Neural progenitor cell (in vitro differentiated cells): ENCODE measurements at places on chromosomes 11 and 22.

DNA sequence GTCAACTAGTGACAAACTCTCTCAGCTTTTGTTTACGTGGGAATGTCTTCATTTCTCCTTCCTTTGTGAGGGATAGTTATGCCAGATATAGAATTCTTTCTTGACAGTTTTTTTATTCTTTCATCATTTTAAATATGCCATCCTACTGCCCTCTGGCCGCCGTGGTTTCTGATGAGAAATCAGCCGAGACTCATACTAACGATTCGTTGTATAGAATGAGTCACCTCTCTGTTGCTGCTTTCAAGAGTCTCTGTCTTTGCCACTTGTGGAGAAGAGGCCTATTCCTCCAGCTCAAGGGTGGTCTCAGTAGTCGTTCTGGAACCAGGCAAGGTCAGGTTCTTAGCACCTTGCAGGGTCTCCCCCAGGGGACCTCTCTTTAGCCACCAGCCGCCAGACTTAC, 8.0 kb downstream of the MYO7A start:
- no peak for DNase-seq

DNA sequence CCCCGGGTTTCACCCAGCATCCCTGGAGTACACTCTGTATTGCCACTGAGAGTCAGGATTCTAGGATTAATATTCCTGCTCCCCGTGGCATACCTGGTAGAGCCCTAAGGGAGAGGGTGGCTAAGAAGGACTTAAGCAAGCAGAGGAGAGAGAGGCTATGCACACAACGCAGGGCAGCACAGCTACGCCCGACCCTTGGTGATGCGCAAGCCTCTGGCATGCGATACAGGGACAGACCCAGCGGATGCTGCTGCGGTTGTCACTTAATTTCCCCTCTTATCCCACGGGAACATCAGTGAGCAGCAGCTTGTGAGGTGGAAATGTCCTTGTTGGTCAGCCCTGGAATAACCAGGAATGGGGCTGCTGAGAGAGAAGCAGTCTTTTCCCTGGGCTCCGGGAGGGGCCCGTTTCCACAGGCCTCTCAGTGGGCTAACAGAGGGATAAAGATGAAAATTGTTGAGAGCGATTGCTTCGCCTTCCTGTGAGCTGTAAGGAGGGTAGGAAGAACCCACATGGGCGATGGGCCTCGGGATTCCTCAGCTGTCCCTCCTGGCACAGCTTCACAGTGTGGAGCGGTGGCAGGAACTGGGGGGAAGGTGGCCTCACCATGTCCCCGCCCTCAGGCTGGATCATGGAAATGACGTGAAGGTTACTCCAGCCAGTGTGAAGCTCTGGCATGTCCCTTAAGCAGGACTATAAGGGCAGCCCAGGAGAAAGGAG, 48.4 kb upstream of the RAB1B start:
- DNase-seq = no peak

DNA sequence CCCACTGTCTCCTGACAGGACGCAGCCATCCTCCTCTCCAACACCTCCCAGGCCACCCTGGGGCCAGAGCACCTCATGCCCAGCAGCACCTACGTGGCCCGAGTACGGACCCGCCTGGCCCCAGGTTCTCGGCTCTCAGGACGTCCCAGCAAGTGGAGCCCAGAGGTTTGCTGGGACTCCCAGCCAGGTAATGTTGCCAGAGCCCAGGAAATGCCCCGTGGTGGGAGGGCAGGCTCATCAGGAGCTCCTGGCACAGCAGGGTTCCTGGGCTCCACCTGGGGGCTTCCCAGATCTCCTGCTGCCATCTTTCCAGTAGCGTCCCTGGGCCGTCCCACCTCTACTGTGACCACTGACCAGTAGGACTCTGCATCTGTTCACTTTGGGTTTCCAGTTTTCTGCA, 16.2 kb downstream of the CSF2RB start:
- no peak for DNase-seq

DNA sequence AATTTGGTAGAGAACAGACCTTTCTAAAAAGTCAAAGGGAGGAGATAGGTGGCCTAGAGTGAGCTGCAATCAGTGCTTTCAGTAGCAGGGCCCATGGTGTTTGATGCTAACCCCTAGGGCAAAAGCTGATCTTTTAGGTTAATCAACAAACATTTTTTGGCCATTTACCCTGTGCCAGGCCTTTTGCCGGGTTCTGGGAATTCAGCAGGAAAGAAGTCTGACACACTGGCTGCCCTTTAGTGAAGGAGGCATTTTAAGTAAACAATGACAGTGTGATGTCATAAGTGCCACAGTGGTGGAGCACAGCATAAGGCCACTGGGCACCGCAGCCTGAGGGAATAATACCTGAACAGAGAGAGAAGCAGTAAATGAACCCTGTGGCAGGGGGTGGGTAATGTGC, 29.0 kb downstream of the C22orf31 start:
- DNase-seq = no peak

- DNase-seq = no peak
Observed at GRCh38 chr11:14894657-14895598, 2.9 kb upstream of the CYP2R1 start.
